Activated CD8-positive, alpha-beta memory T cell treated with anti-CD3 and anti-CD28 coated beads, Interleukin-2, amount 50 U/mL, for 48 hours (primary cell): ENCODE measurements at places on chromosomes 3 and 15.

- DNase-seq = no peak
Measured at GRCh38 chr3:48655063-48655462, 7.6 kb downstream of the CELSR3 start.

DNA sequence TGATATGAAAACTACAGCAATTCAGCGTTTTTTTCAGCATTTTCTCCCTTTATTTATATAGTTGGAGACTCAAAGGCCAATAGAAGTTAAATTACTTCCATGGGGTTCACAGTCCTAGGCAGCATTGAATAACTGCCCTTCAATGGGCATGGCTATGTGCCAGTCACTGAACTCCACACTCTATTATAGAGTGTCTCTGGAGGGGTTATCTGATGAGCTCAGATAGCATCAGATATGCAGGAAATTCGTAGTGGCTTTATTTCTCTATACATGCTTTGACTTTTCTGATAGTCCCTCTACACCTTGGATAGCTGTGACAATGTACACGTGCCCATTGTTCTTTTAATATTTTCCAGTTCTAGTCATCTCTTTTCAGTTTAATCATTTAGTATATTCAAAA, 396.9 kb upstream of the CBLB start:
- DNase-seq = no peak

- DNase-seq = peak; percentile 60
Measured at GRCh38 chr15:96273317-96274086, 57.0 kb upstream of the NR2F2 start.

DNA sequence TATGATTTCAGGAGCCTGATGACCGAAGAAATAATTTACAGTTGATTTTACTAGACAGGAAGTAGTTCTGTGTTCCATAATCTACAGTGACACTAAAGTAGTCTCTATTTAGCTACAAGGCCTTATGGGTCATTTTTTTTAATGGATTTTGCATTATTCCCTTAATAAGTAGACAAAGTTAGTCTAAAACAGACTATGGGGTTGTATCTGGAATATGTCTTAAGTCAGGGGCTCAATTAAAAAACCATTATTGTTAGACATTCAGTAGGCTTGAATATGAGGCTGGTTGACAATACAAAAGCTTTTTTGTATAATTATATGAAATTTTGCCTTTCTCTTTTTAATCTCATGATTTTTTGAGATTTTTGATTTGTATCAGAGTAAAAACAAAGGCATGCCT, 820.0 kb upstream of the SEMA6D start:
- DNase-seq = no peak

GRCh38 chr15:28942046-28942445, 56.3 kb downstream of the APBA2 start:
- peak; percentile 56 for DNase-seq

DNA sequence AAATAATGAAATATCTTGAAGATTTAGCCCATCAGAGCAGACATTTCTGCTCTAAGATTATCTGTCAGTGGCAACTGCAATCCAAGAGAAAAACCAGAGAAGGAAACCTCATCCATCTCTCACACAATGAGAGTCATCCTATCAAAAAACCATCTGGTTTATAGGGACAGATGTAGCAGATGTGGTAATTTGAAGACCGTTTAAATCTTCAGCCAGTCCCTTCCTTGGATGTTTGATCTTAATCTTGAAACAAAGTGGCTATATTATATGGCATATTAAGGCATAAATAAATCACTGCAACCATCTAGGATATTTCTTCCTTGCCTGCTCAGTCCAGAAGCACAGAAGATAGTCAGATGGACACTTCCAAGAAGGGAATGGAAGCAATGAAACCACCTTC, 305.3 kb downstream of the MAGI1 start:
- no peak for DNase-seq

DNA sequence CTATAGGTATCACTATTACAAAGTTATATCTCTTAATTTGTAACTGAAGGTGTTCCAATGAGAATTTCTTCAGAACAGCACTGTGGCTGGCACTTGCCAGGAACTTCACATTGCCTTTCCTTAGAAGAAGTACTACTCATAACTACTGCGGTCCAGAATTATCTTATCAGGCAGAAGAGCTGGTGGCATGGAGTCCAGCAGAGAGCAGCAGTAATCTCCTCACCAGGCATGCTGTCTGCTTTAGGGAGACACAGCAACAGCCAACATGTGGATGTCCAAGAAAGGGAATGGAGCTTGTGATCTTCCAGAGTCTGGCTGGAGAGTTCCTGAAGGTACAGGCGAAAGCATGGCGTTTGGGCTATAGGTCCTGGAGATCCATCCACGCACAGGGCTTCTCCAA, 919.7 kb upstream of the NR2F2 start:
- no peak for DNase-seq

DNA sequence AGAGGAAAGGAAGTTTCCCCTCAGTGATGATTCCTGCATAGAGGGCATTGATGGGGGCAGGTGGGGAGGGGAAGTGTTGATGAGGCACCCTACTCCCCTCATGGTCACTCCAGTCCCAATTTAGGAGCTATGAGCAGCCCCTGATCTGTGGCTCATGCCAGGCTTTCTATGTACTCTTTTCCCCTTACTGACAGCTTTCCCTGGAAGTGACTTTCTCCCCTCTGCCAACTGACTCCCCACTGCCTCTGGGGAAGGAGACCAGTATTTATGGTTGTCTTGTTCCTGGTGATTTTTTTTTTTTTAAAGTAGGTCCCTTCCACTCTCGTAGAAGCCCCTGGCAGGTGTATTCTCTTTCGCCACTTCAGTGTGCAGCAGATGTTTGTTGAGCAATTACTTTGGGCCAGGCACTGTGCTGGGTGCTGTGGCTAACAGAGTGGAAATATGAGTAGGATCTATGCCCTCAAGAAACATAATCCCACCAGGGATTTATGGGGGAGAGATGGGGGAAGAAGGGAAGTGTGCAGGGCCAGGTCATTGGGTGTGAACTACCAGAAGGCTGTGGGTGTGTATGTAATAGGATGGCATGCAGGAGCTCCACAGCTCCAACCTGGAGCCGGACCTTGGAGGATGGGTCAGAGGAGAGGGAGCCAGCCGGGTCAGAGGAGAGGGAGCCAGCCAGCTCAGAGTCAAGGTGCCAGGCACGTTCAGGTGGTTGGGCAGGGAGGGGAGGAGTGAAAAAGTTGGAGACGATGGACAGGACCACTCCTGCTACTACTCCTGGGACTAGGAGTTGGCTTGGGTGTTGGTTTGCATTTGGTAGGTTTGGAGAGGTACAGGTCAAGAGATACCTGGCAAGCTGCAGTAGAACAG, 3.5 kb downstream of the SMAD6 start:
- DNase-seq = no peak

DNA sequence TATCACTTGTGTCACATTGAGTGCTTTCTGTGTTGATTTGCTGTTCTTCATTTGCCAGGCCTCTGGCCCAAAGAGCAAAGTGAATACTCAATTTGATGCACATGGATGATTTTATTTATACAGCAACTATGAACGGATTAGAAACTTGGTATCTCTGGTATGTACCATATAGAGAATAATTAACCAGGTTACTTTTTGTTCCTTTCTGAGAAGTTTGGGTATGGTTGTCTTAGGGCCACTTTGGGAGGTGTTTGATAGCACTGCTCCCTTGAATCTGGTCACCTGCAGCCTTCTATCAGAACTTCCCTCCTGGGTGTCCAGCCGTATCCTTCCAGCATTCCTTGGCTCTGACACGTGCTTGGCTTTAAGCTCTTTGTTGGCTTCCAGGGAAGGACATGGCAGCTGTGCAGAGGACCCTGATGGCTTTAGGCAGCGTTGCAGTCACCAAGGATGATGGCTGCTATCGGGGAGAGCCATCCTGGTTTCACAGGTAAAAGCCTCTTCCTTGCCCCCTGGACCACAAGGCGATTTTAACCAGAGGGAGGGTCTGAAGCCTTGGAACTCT, 12.7 kb downstream of the TAGLN3 start:
- no peak for DNase-seq

- DNase-seq = no peak
Measured at GRCh38 chr3:182784542-182784941, 8.8 kb upstream of the ATP11B start.

DNA sequence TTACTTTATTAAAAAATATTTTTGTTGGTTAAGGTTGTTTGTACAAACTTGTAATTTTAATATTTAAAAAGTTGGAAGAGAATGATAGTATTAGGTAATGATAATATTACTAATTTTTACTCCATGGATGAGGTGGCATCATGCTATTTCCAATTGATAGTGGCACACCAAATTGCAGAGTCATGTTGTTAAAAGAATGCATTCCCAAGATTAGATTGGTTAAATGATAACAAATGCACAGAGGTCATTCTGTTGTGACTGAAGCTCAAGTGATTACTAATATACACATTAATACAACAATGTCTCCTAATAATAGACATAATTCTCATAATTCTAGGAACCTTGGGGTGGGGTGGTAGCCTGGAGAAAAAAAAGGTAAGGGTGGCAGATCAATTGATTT, 73.2 kb upstream of the ZBED2 start:
- DNase-seq = no peak

DNA sequence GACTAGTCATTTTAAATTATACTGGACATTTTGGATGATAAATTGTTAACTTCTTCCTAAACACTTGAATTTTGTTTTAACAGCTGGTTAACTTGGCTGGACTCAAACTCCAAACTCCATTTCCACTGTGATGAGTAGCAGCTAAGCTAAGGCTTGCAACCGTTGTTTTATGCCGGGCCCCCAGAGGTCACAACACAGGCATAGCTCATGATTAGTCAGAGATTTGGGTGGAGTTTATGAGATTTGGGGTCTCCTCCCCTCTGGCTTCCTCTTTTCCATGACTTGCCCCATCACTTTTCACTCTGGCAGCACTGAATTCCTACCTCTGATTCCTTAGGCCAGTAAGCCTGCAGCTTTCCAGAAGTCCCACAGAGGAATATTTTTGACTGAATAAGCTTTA, 12.8 kb downstream of the THAP10 start:
- DNase-seq = no peak

GRCh38 chr15:35136321-35137189, 51.5 kb upstream of the NANOGP8 start:
- DNase-seq = no peak

- DNase-seq = no peak
Measured at GRCh38 chr3:135896613-135897012, 68.9 kb upstream of the PPP2R3A start.

- DNase-seq = no peak
Measured at GRCh38 chr15:26201177-26201858, 338.2 kb upstream of the ATP10A start.

DNA sequence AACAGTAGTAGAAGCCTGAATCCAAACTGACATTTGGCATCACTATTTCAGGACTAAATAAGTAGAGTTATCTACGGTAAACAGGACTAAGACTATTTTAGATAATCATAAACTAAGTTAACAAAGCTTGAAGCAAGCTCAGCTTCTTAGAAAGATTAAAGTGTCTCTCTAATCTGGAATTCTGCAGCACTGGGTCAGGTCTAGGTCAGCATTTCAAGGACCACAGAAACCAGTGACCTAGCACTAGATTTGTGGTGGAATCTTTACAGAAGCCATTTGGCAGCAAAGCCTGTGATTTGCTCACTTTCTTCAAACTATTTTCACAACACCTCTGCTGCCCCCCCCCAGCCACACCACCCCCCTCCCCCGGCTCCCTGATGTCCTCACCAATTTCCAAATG, 37.5 kb downstream of the IGSF11 start:
- no peak for DNase-seq

GRCh38 chr3:10373686-10374261, 52.9 kb upstream of the SEC13 start:
- DNase-seq = no peak

DNA sequence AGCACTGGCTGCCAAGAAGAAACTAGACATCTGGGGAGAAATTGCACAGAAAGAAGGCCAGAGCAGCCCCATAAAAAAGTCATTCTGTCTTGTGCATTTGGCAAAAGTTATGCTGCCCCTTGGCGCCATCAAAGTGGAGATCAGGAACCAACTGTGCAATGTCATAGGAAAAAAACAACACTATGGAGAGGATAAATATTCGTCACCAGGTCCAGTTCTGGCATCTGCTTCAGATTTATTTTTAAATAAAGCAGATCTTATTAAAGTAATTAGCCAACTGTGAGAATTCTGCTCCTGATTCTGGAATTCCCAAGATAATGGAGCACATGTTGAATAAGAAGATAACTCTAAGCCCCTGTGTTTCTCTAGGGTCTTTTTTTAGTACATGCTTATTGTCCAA, 500.0 kb upstream of the IL12A start:
- DNase-seq = no peak

DNA sequence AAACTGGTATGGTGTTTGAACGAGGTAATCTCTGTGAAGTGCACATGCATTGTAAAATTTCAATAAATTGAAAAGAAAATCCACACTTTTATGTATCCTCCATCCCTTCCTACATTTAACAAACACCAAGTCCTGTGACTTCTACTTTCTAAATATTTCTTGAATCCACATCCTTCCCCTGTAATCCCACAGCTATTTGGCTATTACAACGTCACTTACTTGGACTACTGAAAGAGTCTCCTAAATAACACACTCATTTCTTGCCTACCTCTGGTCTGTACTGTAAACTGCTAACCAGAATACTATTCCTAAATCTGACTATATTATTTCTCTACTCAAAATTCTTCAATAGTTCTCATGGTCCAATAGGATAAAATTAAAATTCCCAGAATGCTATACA, 176.1 kb downstream of the NEK10 start:
- no peak for DNase-seq

GRCh38 chr3:38110314-38111050, 26.4 kb downstream of the ACAA1 start:
- no peak for DNase-seq

GRCh38 chr15:44064706-44065105, 130.4 kb downstream of the FRMD5 start:
- DNase-seq = no peak

DNA sequence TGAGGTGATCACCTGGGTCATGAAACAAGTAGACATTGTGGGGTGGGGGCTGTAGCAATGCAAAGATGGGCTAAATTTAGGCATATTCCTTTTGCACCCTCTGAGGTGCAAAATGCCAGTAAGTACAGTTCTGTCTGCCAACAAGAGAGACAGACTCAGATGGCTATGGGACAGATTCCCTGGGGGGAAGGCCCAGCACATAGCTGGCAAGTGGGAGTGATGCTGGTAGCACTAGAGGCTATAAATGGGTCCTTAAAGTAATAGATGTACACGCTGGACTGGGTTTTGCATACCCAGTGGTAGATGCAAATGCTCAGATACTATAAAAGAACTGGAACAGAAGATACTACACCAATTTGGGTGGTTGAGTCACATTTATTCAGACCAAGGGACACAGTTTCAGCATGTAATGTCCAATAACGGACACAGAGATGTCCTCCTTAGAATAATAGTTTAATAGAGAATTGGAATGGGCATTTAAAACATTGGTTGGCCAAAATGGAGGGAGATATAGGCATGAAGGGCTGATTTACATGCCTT, 67.4 kb upstream of the RNU6-1 start:
- DNase-seq = no peak

DNA sequence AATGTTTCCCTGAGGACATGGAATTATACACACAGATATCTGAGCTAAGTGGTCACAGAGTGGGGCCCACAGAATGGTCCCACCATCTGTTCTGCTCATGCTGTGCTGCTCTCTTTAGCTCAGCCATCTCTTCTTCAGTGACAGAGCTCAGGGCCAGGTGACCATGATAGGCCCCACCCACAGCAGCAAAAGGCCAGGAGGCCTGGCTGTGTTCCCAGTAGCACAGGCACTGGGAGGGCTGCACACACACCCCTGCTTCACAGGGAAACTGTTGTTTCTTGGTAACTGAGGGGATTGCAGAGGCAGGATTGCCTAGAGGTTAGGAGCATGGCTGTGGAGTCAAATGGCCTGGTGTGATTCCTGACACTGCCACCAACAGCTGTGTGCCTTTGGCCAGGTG, 4.8 kb upstream of the FBXW12 start:
- no peak for DNase-seq

- DNase-seq = no peak
Measured at GRCh38 chr3:148962513-148962912, 28.8 kb upstream of the GYG1 start.
